ENCODE measurements at places on chromosomes 5 and 9.

- DNase-seq = no peak
These were observed 28.0 kb upstream of the CCNG1 start for GRCh38 chr5:163409384-163409783.

GRCh38 chr9:106929471-106930177, 66.7 kb downstream of the ZNF462 start:
- DNase-seq = no peak

DNA sequence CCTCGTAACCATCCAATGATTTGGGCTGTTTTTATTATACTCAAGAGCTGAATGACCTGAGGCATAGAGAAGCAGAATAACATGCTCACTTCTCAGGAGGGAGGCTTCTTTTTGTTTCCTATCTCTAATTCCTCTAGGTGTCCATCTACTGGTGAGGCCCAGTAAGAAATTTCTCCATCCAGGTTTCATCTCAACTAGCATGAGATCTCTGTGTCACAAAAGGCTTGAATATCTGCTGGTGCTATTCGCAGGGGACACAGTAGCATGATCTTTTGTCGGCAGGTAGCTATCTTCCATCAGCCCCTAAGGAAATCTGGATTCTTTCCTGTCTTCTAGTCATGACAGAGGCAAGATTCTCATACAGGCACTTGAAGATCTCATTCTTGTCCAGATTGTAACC, 8.9 kb downstream of the IFNE start:
- no peak for DNase-seq

DNA sequence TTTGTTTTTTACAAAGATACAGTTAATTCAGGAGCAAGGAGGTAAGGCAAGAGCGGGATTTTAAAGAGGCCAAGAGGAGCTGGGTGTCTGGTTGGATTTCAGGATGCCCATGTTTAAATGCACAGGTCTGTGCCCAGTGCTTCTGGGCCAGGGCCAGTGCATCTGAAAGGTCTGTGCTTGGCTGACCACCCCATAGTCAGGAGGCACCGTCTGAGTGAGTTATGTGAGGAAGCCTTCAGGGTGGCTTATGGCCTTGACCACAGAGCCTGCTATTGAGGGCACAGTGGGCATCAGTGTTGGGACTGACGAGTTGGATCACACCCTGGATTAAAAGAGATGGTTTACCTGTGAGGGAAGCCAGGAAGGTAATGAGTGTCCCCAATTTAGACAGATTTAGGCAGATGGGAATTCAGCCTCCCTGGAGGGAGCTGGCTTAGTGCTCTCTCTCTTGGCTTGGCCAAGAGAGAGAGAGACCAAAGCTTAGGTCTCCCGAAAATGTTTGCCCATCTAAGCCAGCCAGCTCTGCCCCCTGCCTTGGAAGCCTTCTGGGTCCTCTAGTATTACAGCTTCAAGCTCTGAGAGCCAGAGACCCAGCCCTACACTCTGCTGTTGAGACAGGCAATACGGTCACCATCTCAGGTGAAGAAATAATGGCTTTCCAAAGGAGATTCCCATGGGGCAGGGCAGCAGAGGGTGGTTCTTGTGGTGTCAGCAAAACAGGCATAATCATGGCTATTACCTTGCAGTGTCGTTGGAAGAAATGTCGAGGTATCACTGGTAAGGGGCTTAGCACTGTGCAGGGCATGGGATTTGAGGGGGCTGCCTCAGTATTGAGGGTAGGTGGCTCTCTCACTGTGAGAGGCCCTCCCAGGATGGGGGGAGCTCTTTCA, 68.6 kb downstream of the RGS3 start:
- DNase-seq = no peak

DNA sequence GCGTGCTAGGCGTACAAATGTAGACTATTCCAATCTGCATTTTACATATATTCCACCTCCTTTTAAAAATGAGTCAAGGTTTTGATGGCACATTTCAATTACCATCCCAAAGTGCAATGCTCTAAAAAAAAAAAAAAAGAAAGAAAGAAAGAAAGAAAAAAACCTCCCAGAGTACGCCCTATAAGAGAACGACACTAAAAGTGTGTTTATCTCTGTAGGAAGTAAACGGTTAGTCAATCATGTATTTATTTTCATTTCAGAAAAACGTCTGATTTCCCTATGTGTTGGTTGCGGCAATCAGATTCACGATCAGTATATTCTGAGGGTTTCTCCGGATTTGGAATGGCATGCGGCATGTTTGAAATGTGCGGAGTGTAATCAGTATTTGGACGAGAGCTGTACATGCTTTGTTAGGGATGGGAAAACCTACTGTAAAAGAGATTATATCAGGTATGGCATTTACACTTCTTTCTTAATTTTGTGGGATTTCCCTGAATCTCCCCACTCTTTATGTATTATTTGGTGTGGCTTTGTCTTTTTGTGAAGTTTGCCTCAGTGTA, 1.1 kb downstream of the ISL1 start:
- no peak for DNase-seq

DNA sequence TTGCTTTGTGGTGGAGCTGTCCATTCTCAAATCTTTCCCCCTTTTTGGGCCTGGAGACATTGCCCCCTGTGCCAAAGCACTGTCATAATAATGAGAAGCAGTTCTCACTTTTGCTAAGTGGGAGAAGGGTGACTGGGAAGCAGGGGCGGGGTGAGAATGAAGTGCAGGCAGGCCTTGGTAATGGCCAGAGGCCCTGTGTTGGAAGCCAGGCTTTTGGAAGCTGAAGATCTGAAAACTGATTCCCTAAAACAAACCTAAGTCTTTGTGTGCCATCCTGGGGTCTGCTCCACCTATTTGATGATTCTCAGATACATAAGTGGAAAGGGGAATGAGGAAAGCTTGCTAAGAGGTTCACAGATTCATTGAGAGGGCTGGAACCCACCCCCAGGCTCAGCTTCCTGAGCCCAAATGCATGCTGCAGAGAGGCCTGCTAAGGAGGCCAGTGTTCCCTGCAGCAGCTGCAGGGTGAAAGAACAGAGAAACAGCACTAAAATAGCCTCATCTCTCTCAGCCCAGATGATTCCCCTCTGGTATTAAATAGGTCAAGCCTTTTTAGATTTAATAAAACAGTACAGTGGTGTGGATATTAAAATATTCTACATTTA, 75.0 kb downstream of the NSG2 start:
- DNase-seq = no peak

DNA sequence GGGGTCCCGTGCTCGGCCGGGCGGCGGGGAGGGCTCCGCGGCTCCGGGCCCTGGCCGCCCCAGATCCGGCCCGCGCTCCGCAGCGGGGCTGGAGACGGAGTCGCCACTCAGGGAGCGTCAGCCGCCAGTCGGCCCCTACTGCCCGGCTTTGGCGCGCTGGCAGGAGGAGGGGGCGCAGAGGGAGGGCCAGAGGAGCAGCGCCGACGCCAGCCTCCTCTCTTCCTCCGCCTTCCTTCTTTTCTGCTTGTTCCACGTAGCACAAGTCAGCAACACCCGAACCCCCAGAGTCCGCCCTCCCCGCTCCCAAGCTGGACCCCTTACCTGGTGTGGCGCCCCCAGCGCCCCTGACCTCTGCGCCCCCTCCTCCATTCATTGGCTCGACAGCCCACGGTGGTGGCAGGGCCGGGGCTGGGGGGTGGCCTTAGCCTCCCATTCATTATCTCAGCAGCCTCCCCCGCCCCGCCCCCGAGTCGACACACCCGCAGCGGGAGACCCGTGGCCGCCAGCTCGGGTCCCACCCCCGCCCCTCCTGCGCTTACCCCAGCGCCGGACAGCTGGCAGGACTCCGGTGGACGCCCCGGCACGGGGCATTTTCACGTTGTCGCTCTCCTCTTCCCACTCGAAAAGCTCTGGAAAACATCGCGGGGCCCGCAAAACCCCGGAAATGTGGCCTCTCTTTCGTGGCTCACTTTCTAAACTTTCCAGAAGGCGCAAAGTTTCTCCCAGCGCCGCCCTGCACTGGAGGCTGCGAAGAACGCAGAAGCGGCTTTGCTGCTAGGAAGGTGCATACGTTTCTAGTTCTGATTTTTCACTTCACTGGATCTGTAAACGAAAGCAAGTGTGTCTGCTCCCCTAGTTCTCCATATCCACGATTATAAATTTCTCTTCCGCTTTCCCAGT, at the start of gene LPAR1:
Gene LPAR1, minus strand, starts transcription at position 140 of the 900 bp plus-strand sequence. CDS start 66,353 bp downstream, outside the sequence.
- DNase-seq = no peak

DNA sequence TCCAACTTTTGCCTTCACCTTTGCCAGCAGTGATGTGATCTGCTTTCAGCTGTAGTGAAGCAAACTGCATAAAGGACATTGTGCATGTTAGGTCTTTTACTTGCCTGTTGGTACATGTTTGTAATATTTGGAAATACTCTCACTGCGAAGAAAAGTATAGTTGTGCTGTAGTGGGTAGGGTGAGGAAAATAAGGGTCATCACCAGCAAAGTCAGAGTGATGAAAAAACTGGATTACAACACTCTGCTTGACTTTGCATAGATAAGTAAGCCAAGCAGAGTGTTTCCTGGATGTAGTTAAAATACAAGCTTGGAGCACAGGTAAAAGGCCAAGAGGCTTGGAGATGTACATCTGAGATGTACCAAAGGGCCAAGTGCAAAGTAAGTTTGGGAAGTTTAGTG, 16.7 kb downstream of the TGFBR1 start:
- DNase-seq = no peak

DNA sequence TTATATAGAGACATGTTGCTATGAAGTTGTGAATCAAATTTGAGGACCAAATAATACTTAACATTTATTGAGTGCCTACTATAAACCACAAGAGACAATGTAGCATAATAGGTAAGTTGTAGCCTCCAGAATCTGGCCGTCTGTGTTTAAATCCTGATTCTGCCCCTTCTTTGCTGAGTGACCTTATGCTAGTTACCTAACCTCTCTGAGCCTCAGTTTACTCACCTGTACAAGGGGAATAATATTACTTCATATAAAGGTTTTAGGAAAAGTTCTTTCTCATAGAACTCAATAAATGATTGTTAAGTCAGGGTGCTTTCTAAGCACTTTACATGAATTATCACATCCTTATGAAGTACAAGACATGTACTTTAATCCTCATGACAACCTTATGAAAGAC, 120.6 kb downstream of the NDUFS4 start:
- DNase-seq = no peak

GRCh38 chr5:16437977-16438376, 27.6 kb downstream of the ZNF622 start:
- no peak for DNase-seq

DNA sequence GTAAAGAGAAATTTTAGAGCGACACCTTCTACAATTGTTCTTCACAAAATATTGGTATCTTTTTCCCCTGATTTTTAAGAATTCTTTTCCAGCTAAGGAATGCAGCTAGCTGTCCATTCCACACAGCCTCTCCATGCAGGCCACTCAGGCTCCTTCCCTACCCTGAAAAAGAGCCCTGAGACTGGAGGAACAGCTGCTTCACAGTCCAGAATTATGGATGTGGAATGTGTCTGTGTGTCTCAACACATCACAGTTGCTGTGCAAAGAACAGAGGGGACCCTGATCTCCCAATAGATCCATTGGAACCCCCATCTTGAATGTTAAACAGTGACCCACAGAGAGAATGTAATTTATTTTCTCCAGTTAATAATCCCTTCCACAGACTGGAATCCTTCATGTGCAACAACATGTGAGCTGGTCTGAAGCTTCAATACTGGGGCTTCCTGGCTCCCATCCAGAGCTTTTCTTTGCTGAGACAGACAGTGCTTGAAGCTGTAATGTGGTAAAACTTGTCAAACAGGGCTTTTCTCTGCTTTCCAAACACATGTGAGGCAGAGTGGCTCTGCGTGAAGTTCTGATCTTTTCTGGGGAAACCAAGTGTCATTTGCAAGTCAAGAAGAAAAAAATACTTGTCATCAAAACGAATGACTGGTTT, 53.3 kb upstream of the SMC5 start:
- DNase-seq = no peak

DNA sequence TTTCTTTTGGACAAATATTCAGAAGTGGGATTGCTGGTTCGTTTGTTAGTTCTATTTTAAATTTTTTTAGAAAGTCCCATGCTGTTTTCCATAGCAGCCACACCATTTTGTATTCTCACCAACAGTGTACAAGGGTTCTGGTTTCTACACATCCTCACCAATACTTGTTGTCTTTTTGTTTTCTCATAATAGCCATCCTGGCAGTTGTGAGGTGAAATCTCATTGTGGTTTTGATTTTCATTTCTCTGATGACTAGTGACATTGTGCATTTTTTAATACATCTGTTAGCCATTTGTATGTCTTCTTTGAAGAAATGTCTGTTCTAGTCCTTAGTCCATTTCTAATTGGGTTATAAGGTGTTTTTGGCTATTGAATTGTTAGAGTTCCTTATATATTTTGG, 214.3 kb downstream of the ARRDC3 start:
- no peak for DNase-seq

GRCh38 chr9:112086627-112087026, 88.5 kb downstream of the SUSD1 start:
- DNase-seq = no peak

GRCh38 chr5:168608386-168608785, 29.2 kb upstream of the PANK3 start:
- DNase-seq = no peak

DNA sequence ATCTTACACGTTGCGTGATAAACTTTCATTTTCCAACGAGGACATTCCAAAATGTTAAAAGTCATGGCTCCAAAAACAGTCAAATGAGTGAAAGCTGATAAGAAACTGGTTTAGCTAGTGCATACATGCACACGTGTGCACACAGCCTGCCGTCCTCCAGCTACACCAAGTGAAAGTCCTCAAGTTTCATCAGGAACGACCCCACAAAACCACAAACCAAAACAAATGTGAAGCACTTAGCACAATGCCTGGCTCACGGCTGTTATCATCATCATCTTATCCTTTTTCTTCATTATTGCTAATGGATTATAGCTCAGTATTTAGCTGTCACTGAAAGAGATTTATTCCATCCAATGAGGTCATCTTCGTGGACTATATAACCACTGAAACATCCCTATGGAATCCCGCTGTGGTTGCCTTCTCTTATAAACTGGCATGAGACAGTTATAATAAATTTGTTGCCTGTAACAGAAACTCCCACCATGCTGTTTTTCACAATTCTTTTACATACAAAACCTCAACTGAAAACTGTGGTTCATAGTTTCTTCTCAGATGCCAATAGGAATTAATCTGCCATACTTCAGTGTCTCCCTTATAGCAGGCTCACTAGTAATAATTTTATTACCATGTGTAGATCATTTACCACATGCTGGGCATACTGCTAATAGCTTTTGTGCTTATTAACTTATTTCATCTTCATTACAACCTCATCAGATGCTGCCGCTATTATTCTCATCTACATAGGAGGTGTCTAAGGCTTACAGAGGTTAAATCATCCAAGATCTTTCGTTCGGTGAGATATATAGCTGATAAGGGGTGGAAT, 56.1 kb downstream of the SAXO1 start:
- DNase-seq = no peak

DNA sequence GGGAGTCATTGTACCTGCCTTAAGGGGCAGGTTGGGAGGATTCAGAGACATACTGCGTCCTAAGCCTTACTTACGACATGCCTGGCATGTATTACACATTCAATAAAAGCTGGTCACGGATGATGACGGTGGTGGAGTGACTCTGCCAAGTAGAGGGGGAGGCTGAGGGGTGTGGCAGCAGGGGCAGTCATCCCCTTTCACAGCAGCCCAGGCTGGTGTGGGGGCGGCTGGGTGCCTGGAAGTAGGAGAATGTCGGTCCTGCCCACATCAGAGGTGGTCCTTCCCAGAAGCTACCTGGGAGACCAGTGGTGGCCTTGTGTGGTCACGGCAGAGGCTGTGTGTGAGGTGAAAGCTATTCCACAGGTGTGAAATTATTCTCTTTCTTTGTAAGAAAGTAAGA, 8.9 kb downstream of the ZBTB34 start:
- no peak for DNase-seq
